ENCODE measurements at places on chromosomes 2 and 18. TPM values are rescaled to one million over a fixed set of nuclear protein-coding genes. Genes with fewer than 3 reads are reported as not detected.

- no peak for DNase-seq
These were observed 211.9 kb downstream of the SRBD1 start for GRCh38 chr2:45399040-45399784.

DNA sequence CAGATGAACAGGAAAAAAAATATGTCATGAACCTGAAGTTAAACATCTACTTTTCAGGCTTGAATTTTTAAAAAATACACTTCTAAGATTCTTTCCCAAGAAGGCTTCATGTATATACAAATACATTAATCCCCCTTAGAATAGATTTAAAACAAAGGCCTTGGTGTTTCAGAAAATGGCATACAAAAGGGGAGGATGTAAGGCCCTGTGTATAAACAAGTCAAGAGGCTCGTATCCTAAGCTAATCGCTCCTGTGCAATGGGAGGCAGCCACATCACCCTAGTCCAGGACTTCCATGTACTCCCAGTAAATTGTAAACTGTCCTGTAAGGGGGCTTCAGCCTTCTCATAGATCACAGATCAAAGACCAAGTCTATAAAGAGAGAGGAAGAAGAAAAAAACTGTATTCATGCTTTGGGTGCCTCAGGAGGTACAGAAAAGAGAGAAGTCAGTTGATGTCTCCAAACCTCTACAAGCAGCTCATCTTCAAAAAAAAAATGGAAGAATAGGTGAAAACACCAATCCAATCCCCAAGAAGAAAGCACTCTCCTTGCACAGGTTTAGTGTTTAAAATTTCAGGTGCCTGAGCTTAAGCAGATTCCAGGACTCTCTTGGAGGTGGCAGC, 53.9 kb downstream of the ANKRD44 start:
- DNase-seq: no peak

- DNase-seq: no peak
These were observed 212.1 kb downstream of the TTC32 start for GRCh38 chr2:19689646-19690168.

ZSWIM2 gene
- total RNA-seq: not detected

ANKRD30B gene
- total RNA-seq: not detected

DNA sequence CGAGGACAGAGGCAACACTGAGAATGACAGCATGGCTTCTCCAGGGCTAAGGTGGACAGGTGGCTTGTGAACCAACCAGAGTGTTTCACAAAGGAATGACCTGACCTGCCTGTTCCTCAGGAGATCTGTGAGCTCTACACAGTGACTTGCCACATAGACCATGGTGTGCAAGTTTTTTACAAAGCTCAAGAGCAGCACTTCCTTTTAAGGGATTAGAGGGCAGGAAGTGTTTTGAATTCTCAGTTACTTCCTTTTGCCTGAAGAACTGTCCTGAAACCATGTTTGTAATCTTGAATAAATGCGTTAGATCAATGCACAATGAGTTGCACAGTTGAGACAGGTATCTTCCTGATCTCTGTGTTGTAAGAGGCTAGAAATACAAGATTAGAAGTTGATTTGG, 421.9 kb downstream of the THSD7B start:
- DNase-seq: no peak

ANKRD23 gene
- total RNA-seq: 8.4 TPM

- no peak for DNase-seq
These were observed 680.2 kb upstream of the CHAC2 start for GRCh38 chr2:53087262-53087873.

DNA sequence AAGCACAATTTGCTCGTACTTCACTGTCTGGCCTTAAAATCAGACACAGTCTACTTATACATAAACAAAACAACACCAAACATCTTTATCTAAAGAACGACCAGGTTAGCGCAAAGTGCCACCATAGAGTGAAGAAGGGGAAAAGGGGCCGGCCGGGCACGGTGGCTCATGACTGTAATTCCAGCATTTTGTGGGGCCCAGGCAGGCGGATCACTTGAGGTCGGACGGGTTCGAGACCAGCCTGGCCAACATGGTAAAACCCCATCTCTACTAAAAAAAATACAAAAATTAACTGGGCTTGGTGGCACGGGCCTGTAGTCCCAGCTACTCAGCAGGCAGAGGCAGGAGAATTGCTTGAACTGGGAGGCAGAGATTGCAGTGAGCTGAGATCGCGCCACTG, 118.5 kb upstream of the RIOK3 start:
- no peak for DNase-seq

DNA sequence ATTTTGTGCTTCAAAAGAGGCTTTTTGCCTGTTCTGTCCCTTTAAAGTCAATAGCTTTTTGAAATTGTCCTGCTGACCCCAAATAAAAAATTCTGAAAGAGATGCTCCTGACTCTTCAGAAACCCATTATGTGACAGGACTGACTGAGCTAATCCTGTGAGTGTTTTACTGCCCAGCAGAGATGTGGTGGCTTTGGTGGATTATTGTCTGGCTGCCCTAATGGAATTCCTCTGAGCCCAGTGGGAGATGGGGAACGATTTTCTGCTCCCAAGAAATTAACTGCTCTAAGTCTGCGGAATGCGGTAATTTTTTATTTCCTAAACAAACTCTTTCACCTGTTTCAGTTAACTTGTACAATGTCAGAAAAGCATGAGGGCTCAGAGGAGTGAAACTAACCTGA, 258.2 kb downstream of the IKZF2 start:
- no peak for DNase-seq

GPR45 gene
- not detected for total RNA-seq

- DNase-seq: peak; percentile 91
These were observed at the start of gene ZAP70 for GRCh38 chr2:97713296-97714083. Gene ZAP70, plus strand, starts transcription at chr2:97713576. Its CDS starts 10,461 bp downstream, at chr2:97724037.

DNA sequence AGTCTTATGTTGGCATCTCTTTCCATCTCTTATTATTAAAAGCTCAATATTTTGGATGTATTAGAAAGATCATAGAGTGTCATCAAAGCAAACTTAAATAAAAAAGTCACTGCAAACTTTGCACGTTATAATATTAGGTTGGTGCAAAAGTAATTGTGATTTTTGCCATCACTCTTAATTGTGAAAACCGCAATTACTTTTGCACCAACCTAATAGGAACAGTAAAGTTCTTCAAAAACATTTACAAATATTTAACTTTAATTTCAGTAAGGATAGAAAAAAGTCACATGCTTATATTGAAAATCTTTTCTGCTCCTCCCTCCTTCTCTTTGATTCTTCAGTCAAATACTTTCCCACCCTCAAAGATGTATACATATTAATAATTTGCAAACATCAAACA, 51.5 kb downstream of the ZNF521 start:
- no peak for DNase-seq

- no peak for DNase-seq
These were observed 682 bp upstream of the SCLY start for GRCh38 chr2:238060096-238060541.

- peak; percentile 37 for DNase-seq
These were observed 25.4 kb downstream of the FAM98A start for GRCh38 chr2:33573657-33574056.
